MV-4-11 (cell line): ENCODE measurements at places on chromosomes 4 and X.

- DNase-seq, result peak; percentile 21
Measured at GRCh38 chrX:103730147-103730795, 19.6 kb downstream of the TMEM31 start.

GRCh38 chrX:111505783-111506182, 5.7 kb upstream of the SERTM2 start:
- no peak for DNase-seq

DNA sequence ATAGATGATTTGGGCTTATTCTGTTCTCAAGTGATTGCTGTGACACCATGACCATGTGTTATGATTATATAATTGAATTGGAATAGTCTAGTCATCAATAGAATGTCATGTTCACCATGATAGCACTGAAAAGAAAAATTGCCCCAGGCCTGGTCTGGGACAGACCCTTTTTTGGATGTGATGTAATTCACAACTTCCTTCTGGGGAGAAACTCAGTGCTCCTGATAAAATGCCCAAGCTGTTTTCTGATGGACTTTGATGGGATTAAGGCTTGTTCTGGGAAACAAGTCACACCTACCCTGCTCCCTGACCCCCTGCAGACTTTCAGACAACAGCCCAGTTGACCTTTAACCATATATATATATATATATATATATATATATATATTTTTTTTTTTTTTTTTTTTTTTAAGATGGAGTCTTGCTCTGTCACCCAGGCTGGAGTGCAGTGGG, 65.3 kb downstream of the RHOH start:
- DNase-seq, result peak; percentile 13

DNA sequence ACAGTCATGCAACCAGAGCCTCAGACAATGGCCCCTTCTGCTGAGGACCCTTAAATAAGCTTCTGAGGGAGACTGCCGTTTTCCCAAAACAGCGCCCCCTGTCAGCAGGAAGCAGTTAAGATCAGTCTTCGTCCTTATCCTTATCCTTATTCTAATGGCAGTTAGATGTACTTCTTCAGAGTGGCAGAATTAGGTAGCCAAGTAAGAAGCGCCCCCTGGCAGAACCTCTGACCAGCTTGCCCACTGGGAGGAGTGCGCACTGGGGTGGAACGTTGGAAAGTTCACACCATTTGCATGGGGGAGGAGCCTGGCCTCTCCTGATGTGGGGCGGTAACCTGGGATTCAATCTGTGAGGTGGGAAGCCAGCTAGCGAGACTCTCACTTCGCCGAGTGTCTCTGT, 133.6 kb upstream of the QRFPR start:
- no peak for DNase-seq

GRCh38 chrX:130482871-130483270, 81.1 kb downstream of the RBMX2 start:
- DNase-seq, result no peak

GRCh38 chr4:10201381-10202223, 85.0 kb upstream of the WDR1 start:
- DNase-seq, result no peak

DNA sequence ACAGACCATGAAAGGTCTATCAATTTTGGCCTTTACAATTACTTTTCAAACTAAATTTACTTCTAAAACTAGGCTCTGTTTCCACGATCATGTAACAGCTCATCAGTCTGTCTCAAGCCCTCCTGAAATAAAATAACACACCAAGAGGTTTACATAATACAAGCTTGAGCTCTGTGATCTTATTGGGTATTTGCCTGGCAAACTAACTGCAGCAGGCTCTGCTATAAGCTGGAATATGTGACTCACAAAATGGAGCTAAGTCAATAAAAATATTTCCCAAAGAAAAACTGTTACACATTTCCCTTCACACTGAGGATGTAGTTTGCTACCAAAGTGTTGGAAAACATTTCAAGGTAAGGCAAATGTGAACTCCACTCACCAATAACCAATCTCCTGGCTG, 94.7 kb upstream of the GPM6B start:
- no peak for DNase-seq
